ENCODE measurements at places on chromosomes 3 and 15.

DNA sequence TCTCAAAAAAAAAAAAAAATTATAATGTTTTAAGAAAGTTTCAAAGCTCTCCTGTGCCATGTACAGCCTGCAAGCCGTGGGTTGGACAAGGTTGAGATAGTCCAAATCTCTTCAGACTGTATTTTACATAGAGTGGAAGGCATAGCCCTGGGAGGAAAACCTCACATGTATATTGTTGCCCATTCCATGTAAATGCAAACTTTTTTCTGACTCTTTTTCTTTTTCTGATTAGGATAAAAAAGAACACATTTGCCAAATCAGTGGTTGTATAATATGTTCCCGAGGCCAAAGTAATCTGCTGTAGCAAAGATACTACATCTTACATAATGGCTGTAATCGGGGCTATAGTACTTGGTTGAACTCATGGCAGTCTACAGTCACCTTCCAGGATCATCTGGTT lies 35.7 kb upstream of the UBL7 start:
- DNase-seq: no peak

DNA sequence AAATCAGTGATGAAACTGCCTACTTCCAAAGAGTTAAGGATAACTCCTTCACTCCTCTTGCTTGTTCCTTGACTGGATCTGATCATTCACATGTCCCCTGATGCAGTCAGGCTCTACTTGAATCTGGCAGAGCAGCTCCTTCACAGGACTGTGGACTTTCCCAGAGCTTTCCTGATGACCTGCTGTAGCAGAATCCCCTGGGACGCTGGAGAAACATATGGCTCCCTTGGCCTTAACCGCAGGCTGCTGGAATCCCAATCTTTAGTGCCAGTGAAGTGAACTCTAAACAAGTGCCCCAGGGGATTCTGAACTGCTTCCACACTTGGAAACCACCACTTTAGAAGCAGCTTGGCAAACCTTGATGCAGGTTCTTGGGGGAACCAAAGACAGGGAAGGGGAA lies 217.8 kb downstream of the CHST2 start:
- DNase-seq: no peak

GRCh38 chr15:44882499-44882968 lies 74.0 kb upstream of the TERB2 start:
- DNase-seq: no peak

- no peak for DNase-seq
Measured at GRCh38 chr3:105532251-105532650, 165.5 kb downstream of the ALCAM start.

DNA sequence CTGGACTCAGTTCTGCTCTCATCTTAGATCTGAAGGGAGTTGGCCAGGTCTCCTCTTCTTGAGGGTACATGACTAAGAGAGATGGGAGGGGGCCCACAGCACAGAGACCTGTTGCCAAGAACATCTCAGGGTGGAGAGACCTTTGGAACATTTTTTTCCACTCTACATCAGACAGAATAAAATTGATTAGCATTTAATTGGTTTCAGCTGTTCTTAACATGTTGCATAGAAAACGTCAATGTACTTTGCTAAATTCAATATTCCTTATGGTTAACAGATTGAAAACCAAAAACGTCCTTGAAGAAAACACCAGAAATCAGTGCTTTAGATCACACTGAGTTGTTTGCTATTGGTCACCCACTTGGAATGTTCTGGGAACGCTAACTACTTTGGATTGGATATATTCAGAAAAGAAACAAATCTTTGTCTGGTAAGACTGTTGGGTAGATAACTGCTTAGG lies 36.4 kb upstream of the FSTL1 start:
- DNase-seq: no peak

GRCh38 chr3:192091831-192092230 lies 630.9 kb downstream of the PYDC2 start:
- DNase-seq: no peak

DNA sequence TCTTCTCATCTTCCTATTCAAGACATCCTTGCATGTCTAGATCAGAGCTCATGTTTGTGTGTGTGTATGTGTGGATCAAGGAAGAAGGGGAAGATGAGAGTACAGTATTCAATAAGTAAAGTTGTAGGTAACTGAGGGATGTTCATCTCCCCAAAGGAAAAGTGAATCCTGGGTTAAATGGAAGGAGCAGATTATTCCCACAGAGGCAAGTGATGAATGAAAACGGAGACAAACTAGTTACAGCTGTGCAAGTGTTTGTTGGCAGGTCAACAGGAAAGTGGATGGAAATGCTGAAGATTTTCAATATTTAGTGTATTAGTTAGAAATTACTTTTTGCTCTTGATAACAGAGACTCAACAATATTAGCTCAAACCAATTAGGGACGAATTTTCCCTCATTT lies 84.2 kb upstream of the PDZRN3 start:
- no peak for DNase-seq

GRCh38 chr3:106533788-106534160 lies 665.0 kb upstream of the CBLB start:
- DNase-seq: no peak

GRCh38 chr15:65087873-65088642 lies 11.5 kb downstream of the KBTBD13 start:
- DNase-seq: no peak

GRCh38 chr3:94065819-94066480 lies 3.1 kb downstream of the NSUN3 start:
- no peak for DNase-seq

GRCh38 chr3:43949594-43949993 lies 258.9 kb downstream of the ABHD5 start:
- DNase-seq: no peak

DNA sequence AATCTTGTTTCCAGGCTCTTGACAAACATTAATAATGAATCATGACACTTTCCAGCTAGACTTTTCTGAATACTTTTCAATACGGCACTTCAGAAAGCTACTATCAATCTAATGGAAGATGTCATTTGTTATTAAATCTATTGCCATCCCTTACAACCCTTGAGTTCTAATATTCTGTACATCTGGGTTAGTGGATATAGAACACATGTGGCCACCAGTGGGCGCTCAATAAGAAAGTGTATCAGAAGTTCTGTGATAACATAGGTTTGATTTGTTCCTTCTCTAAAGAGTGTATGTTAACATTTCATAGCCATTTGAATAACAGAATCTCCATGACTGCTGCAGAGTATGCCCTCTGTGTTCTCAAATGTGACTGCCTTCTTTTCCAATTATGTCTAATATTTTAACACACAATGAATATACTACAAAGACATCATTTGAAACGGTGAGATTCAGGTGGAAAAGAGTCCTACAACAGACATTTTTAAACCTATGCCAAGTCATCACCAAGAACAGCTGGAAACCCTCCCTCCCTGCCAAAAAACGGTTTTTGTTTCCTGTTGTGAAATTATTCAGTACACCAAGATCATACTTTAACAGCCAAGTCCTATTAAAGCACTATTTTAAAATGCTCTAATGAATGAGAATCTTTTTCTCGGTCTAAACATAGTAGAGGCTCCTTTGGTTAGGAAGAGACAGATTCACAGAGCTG lies 22.2 kb downstream of the ALDH1A2 start:
- peak; percentile 51 for DNase-seq

DNA sequence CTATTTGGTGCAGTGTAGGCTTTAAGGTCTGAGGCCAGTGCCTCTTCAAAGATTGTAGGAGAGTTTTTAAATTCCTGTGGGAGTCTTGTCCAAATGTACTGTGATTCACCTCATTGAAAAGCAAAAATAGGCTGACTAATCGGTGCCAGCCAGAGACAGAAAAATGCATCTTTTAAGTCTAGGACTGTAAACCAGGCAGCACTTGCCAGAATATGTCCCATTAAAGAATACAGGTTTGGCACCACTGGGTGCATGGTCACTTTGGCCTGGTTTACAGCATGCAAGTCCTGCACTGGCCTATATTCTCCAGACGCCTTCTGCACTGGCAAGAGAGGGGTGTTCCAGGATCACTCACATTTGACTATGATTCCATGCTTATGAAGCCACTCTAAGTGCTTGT lies 20.3 kb upstream of the NOX5 start:
- DNase-seq: peak; percentile 32

DNA sequence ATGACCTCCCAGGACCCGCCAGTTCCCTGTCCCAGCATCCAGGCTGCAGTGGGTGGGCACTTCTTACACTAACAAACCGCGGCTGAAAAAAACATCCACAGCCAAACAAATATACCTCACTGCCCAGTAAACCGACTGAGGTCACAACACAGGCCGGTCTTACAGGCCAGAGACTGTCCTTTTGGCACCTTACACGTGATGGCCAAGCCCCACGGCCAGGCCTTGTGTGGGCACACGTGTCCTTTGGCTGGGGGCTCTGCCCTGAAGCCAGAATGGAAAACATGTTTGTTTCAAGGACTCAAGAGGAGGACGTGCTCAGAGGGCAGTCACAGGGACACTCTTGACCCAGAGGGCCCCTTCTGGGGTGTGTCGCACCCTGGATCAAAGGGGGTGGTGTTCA lies 9.8 kb downstream of the SLC38A3 start:
- DNase-seq: no peak

DNA sequence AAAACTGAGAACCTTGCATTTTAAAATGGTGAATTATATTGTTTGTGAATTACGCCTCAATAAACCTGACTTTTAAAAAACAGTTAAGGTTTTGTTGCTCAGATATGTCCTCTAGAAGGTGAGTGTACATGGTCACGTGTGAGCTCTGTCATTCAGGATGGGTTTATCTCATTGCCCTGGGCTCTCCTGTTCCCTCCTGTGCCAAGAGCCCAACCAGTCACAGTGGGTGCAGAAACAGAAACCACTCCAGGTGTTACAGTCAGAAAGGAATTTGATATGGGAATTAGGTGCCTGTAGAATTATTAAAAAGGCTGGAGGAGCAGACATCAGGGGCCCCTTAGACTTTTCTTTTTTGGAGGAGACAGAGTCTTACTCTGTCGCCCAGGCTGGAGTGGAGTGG lies 196.4 kb downstream of the STT3B start:
- DNase-seq: no peak

- no peak for DNase-seq
Measured at GRCh38 chr3:188854772-188855149, 317.0 kb upstream of the TPRG1 start.

DNA sequence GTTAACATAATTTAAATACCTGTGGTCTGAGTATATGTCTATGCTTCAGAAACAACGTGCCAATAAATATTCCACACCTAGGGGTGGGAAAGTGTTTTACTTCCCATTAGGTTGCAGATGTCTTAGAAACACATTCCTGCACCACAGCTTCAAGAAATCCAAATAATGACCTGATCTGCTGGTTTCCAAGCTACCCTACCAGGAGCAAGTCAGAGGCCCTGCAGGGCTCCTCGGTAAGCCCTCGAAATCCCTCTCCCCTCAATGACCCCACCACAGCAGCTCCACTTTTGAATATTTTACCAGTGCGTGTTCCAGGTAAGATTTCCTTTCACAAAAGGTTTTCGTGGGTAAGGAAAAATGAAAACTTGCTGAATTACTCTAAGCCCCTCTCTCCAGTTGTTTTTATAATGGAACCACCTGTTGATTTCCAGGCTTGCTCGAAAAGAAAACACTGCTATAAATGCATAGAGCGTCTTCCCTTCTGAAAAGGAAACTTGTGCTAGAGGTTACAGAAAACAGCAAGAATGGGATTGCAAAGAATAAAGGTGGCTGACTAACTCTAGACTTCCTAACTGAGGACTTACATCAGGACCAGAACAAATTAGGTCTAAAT lies 12.6 kb downstream of the IL12A start:
- no peak for DNase-seq

GRCh38 chr15:31328428-31328968 lies 1.9 kb downstream of the KLF13 start:
- DNase-seq: peak; percentile 50

DNA sequence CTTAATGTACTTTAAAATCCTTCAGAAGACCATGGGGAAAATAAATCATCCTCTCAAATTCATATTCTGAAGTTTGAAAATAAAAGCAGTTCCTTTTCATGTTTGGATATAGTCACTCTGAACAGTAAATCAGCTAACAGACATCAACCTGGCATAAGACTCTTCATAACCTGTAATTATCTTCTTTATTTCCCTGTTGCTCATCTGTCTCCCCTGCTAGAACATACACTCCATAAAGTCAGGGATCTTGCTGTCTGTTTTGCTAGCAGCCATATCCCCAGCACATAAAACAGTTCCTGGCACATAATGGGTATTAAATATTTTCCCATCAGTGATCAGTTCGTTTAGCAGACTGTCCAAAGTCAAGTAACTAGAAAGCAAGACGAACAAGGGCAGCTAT lies 11.2 kb downstream of the VGLL4 start:
- no peak for DNase-seq

GRCh38 chr3:52896613-52897012 lies 735 bp downstream of the STIMATE start:
- DNase-seq: no peak

- peak; percentile 85 for DNase-seq
Measured at GRCh38 chr3:127002195-127003174, 19.6 kb downstream of the PLXNA1 start.

DNA sequence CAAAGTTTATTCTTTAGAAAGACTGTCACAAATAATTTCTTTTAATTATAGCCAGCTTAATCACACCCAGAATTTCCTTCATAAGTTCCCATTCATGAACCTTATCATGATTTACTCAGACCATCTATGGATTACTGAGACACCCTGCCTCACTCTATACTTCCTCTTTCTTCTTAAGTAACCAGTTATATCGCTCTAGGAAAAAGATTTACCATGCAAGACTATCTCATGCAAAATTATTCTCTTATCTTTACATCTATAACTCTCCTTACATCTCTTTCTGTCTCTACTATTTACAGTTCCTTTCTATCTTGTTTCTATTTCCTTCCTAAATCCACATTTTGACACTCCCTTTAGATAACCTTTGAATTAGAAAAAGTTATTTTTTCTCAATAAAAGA lies 316.8 kb downstream of the POLQ start:
- DNase-seq: no peak

DNA sequence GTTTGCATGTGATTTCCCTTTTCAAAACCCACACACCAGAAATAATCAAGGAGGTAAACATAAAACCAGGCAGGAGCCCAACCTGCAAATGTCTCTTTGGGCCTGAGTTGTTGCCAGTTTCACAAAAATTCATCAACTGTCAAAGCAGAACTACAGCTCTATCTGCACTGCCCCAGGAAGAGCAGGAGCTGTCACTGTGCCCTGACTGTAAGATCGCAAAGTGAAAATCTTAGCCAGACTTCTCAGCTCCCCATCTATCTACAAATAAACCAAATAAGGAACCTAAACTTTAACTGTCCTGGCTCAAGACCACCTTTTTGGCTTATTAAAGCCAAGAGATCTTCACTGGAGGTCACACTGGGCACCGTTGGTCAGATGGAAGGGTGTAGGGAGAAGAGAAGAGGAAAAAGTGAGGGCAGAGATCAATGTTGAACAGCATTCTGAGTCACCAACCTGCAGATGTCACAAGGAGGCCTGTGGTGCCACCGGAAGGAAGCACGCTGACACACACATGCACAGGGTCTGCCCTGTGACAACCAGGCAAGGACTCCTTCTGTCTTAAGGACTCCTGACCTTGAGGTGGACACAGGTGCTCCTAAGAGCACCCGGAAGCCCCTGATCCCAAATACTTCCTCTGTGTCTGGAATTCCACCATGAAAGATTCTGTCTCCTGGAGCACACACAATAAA lies 58.7 kb downstream of the RPN1 start:
- no peak for DNase-seq

GRCh38 chr3:151278230-151278629 lies at the start of gene P2RY14:
Gene P2RY14 (minus strand): TSS chr3:151278542. CDS start chr3:151214316, 64,226 bp downstream.
- no peak for DNase-seq
